ENCODE measurements at places on chromosomes 6 and 20.

- DNase-seq: no peak
These were observed 126.0 kb upstream of the PMEPA1 start for GRCh38 chr20:57835588-57836455.

- no peak for DNase-seq
These were observed 49.7 kb downstream of the OR2B2 start for GRCh38 chr6:27862396-27863066.

DNA sequence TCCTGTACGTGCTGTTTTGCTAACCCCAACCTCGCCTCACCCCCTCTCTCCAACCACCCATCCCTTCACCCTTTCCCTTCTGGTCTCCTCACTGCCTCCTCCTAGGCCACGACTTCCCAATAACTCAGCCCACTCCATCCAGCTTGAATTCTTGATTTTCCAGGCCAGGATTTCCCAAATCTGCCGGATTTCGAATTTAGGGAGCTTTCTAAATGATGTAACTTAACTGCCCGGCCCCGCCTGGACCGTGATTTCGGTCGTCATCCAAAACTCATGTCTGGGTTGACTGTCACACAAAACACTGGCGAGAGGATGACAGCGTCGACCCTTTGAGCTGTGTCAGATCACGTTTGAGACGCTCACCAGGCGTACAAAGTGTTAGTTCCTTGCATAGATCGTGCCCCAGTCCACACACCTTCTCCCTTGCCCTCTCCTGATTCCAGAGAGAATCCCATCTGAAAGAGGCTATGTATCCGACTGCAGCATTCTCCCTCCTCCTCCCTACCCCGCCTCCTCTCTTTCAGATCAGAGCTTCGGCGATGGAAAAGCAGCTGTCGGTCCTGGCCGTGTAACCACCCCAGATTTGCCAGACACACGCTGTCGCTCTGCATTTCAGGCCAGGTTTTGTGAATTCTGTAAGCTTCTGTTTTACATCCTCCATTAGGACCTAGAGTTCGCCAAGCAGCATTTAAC lies 168.2 kb downstream of the GPX5 start:
- DNase-seq: no peak

DNA sequence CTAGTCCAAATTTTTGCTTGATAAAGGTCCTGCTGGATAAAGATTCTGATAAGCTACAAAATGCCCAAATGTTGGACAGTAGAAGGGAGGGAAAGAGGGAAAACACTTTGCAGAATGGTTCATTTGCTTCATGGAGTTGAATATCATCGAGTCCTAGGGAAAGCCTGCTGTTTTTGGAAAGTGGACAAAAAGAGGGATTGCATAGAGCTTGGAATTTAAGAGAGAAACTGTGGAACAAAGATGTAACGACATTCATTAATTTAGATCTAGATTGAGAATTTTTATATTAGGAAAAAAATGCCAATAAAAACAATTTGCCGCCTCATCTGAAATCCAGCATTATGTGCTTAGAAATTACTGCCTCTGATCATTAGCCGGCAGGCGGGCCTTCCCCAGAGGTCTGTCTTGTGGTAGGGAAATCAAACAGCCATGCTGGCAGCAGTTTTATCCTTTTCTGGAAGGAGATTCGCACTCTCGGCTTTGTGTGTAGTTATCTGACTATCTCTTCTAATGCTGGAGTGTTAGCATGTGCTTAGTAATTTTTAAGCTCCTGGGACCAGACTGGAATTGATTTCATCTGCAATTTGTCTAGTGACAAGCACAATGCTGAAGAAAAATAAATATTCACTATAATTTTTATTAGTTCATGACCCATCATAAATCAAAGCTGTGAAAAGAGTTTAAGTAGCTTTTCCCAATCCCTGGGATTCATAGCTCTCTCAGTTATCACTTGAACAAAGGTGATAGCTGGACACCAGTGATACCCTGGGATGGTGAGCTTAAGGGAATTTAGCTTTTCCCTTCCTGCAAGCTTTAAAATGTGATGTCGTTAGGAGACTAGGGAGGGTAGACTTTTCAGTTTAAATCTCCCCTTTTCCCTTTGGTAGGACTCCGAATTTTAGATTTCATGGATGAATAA lies 329.5 kb downstream of the PRL start:
- no peak for DNase-seq

- no peak for DNase-seq
These were observed 566.4 kb upstream of the MAN1A1 start for GRCh38 chr6:119915971-119916370.

DNA sequence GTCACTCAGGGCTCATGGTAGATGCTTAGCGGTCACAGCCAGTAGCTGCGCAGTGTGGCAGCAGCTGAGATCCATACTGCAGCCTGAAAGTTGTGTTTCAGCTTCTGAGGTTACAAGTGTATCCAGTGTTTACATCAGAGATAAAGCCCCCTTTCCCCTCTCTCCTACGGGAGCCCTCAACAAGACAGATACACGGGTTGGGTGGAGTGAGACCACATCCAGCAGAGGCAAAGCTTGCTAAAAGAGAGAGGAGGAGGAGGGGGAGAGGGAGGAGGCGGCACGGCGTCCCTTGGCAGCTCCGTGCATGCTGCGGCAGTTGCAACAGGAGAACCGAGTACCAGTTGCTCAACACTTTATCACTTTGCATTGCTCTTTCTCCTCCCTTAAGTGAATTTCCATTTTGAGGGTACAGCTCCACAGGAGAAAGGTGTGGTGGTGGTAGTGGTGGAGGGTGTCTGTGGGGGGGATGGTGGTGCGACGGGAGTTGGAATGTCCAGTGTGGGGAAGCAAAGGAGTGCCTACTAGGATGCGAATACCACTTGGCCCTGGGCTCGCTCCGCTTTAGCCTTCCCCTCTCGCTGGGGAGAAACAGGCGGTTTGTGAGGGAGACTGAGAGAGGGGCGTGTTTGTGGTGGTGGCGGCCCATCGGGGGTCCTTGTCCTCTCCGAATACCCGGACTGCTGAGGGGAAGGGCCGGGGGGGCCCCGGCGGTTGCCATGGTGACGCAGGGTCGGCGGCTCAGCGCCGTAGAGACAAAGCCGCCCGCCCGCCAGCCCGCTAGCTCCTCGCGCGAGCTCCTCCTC lies 405 bp upstream of the RNF182 start:
- DNase-seq: peak; percentile 49

DNA sequence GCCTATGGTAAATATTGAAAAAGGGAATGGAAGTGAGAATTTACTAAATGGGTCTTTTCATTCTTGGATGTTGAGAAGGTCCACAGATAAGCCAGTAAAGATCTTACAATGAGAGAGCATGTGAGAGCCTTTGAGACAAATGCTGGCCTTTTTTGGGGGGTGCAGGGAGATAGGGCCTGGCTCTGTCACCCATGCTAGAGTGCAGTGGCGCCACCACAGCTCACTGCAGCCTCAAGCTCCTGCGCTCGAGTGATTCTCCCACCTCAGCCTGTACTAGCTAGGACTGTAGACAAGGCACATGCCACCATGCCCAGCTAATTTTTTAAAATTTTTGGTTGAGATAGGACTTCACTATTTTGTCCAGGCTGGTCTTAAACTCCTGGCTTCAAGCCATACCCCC lies 63.2 kb upstream of the TMEM181 start:
- DNase-seq: no peak

DNA sequence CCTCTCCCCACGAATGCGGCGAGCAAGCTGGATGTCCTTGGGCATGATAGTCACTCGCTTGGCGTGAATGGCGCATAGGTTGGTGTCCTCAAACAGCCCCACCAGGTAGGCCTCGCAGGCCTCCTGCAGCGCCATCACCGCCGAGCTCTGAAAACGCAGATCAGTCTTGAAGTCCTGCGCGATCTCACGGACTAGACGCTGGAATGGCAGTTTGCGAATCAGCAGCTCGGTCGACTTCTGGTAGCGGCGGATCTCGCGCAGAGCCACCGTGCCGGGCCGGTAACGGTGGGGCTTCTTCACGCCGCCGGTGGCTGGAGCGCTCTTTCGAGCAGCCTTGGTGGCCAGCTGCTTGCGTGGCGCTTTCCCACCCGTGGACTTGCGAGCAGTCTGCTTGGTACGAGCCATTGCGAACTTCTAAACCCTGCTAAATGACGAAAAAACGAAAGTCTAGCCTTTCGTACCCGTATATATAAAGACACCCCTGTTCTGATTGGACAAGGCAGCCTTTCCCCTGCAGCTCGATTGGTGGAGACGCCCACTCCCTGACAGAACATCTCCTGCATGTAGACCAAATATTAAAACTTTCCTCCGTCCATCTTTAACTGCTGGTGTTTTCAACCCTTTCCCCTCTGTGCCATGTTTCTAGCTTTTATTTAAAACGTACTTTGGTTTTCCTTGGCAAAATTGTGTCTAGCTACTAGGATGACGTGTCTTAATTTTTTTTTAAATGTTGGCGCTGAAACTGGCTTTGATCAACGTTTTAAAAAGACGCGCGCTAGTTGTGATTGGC lies 109.8 kb downstream of the HFE start:
- DNase-seq: peak; percentile 73

- no peak for DNase-seq
These were observed 53.6 kb upstream of the LRRC1 start for GRCh38 chr6:53741034-53741823.

DNA sequence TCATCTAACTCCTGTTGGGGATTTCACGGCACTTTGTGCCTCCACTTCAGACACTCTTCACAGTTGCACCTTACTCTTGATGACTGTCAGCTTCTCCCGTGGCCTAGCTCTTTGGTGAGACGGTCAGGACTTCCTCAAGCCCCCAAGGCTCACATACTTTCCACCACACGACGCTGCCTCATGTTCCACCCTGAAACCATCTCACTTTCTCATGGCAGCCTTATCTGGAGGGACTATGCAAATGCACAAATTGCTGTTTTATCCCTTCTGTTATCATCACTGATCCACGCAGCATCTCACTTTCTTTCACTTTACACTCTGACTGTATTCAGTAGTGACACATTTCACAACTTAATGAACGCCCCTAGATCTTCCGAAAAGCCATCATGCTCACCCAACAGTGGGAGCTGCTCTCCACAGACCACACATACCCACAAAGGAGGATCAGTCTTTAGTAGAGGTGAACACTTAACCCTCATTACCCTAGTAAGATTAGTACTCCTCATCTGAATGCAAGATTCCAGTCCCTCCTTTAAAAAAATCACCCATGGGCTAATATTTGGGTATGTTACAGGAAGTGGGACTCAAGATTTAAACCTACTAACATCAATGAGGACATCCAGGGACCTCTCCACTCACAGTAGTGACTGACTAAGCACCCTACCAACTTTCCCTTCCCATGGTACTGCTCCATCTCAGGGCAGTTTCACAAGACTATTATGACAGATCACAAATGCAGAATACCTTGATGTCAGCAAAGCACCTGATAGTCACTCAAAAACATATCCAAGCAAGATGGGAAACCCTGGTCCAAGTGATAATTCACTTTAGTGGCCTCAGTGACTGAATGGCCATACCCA lies 35.4 kb downstream of the FYN start:
- DNase-seq: no peak

DNA sequence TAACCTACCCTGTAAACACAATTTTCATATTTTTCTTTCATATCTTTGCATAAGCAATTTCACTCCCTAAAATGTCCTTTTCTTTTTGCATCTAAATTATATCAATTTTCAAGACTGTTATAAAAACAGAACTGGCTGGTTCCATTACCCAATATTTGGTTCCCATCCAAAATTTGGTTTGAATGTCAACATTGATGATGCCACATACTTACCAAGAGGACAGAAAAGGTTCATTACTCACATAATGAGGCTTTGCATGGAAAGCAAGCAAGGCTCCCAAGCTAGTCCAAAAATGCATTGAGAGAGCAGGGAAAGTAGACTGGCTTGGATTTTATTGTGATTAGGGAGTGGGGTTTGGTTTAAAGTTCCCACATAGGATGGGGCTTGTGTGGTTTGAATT lies 144.4 kb upstream of the AKIRIN2 start:
- no peak for DNase-seq

DNA sequence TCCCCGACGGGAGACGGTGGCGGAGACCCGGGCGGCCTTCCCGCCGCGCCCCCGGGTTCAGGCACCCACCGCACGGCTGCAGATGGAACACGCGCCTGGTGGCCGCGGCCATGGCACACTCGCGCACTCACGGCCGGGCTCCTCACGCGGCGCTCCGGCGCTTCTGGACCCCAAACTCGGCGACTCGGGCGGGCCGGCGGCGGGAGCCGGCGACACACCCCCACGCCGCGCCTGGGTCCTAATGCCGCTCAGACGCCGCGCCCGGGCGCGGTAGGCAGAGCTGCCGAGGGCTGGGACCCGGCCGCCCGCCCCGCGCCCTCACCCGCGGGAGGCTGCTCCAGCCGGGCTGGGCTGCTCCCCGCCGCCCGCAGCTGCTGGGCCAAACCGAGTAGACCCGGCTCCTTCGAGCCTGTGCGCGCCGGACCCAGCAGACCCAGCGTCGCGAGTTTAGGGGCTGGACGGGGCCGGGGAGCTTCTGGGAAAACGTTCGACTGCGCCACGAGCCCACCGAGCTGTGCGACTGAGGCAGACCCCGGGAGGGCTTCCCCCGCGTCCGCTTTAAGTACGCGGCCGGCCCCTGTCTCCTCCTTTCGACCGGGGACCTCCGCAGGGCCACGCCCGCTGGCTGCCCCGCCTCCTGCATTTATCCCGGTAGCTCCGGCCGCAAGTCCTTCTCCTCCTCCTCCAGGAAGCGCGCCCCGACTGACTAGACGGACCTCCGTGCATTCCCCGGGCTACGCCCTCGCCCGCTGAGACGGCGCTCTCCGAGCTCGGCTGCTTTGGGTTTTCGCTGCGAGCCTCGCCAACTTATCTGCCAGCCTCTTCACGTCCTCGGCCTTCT lies at the start of gene SLC4A11:
TSS of gene SLC4A11 (minus strand) at position 165 of the 841 bp plus-strand sequence. CDS start at position 112, 53 bp downstream.
- DNase-seq: no peak

- no peak for DNase-seq
These were observed 2.8 kb upstream of the TFAP2A start for GRCh38 chr6:10417681-10418104.

DNA sequence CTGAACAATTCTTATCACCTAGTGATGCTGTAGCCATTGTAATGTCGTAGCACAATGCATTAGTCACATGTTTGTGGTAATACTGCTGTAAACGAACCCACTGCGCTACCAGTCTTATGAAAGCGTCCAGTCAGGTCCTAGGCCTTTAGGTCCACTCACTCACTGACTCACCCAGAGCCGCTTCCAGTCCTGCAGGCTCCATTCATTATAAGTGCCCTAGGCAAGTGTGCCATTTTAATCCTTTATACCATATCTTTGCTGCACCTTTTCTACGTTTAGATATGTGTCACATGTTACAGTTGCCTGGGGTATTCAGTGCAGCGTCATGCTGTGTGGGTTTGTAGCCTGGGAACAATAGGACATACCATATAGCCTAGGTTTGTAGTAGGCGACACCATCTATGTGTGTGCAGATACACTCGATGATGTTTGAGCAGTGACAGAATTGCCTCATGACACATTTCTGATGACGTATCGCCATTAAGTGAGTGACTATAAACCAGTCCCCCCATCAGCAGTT lies 15.4 kb downstream of the IGF2R start:
- no peak for DNase-seq
